ENCODE measurements at places on chromosomes 1 and 21.
A peak's percentile ranks its signal among the peaks of the same experiment; 100 is the strongest.

- DNase-seq = no peak
These were observed 67.6 kb downstream of the RWDD3 start for GRCh38 chr1:95301614-95302013.

- no peak for DNase-seq
These were observed 24.7 kb downstream of the ZNF684 start for GRCh38 chr1:40556121-40556520.

GRCh38 chr1:227299688-227300087 is 18.6 kb downstream of the CDC42BPA start:
- no peak for DNase-seq

GRCh38 chr1:36342426-36343185 is 19.2 kb upstream of the EVA1B start:
- peak; percentile 37 for DNase-seq

DNA sequence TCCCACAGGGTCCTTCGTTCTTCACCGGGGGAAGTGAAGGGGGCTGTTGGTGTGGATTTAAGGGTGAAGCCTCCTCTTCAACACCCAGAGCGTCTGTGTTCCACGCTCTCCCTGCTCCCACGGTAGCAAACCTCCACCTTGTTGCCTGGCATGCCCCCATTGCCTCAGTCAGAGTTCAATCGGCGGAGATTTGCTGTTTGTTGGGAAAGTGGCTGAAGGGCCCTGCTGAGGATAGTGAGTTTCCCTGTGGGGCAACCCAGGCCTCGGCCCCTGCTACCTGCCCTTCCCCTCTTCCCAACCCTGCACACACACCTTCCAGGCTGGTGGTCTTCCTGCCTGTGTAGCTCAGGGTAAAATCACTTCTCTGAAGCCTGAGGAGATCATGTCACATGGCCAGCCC is 60.5 kb downstream of the TOR1AIP2 start:
- no peak for DNase-seq

DNA sequence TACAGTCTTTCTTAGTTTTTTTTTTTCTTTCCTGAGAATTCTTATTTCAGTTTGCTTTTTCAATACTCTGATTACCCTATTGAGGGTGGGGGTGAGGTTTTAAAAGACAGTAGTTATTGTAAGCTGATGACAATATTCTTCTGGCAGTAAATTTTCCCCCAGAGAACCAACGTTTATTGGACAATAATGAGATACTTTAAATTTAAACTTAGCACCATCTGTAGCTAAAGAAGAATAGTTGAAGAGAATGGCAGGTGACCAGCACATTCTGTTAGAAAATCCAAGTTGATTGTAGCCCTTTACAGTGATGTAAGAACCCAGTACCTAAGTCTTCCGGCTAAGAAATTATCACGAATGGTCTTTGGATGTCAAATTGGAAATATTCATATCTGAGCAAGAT is 364.6 kb upstream of the LYPLAL1 start:
- no peak for DNase-seq

DNA sequence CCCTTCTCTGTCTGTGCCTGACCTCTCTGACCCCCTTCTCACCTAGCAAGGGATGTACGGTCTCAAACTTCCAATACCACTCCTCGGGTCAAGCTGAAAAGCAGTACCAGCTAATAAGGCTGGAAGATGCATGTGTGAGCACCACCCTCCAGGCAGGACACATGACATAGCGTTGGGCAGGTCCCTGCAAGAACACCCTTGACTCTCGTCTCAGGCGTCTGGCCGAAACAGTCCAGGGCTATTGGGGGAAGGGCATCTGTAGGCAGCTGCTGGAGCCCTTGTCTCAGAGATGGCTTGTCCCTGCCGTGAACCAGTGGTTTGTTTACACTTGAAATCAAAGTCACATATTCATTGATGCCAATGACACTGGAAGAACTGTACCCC is 56.5 kb downstream of the CD46 start:
- no peak for DNase-seq

DNA sequence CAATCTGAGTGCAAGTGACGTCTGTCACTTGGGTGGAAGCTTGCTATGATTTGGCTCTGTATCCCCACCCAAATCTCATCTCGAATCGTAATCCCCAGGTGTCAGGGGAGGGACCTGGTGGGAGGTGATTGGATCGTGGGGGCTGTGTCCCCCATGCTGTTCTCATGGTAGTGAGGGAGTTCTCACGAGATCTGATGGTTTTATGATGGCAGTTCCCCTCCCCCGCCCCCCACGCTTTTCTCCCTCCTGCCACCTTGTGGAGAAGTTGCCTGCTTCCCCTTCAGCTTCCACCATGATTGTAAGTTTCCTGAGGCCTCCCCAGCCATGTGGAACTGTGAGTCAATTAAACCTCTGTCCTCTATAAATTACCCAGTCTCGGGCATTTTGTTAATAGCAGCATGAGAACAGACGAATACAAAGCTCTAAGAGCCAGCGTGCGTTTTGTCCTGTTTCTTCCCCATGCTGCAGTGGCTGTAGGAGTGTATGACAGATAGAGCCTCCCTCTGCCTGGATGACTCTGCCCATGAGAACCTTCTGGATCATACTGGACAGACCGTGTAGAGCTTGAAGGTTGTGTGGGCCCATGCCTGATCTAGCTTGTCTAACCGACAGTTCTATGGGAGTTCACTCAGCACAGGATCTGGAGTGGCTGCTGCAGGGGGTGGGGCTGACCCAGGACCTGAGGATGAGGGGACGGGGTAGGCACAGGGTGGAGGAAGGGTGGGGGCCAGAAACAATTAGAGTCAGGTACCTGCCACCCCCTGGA is 139.7 kb upstream of the ERRFI1 start:
- no peak for DNase-seq

DNA sequence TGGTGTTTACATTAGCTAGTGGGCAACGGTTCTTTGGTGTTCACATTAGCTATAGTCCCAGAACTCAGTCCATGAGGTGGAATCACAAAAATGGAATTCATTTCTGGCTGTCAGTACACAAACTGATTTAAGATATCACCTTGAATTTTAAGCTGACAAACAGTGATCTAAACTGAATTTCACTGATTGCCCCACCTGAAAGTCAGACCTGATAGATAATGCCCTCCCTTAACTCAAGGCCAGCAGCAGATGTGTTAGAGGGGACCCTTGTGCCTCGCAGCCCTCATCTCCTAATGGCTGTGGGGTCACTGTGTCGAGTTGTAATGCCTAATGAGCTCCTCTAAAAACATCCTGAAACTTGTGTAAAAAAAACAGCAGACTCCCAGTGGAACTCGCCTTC is 8.6 kb downstream of the ARF1 start:
- DNase-seq = no peak

- DNase-seq = peak; percentile 65
These were observed 36.6 kb downstream of the RABIF start for GRCh38 chr1:202852163-202852904.

GRCh38 chr1:172466795-172467407 is 23.0 kb upstream of the PIGC start:
- no peak for DNase-seq

GRCh38 chr1:174273190-174273589 is 113.9 kb downstream of the RABGAP1L start:
- DNase-seq = no peak

DNA sequence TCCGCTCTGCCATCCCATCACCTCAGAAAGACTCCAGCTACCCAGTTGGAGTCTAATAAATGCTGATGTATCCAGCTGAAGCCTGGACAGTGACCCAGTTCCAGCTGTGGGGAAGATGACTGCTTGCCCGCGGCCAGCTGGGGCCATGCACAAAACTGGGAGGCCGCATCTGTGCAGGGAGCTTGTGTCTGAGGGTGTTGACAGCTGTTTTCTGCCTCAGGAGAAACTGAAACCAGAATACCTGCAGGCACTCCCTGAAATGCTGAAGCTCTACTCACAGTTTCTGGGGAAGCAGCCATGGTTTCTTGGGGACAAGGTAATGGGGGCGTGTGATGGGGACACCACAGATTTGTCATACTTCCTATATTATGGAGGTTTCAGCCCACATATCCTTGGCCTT is 3.2 kb downstream of the GSTM2 start:
- no peak for DNase-seq

- no peak for DNase-seq
These were observed 17.1 kb downstream of the ZP4 start for GRCh38 chr1:237873487-237874211.

- no peak for DNase-seq
These were observed 23.3 kb downstream of the NGF start for GRCh38 chr1:115314765-115315164.

DNA sequence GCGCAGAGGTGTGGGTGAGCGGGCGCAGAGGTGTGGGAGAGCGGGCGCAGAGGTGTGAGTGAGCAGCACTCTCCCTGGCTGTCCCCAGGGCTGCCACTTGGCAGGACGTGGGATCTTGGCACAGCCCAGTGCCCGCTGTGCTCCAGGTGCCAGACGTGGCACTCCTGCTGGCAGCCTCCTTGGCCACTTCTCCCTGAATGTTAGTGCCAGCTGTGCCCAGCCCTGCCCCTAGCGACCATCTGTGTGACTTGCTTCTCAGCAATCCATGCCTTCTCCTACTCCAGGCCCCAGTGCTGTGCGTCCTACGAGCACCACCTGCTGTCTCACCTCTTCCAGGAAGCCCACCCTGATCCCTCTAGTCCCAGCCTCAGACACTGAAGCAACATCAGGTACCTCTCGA is 30.5 kb downstream of the KRTAP10-1 start:
- DNase-seq = no peak

- DNase-seq = no peak
These were observed 8.5 kb downstream of the ZBTB48 start for GRCh38 chr1:6588128-6588892.

DNA sequence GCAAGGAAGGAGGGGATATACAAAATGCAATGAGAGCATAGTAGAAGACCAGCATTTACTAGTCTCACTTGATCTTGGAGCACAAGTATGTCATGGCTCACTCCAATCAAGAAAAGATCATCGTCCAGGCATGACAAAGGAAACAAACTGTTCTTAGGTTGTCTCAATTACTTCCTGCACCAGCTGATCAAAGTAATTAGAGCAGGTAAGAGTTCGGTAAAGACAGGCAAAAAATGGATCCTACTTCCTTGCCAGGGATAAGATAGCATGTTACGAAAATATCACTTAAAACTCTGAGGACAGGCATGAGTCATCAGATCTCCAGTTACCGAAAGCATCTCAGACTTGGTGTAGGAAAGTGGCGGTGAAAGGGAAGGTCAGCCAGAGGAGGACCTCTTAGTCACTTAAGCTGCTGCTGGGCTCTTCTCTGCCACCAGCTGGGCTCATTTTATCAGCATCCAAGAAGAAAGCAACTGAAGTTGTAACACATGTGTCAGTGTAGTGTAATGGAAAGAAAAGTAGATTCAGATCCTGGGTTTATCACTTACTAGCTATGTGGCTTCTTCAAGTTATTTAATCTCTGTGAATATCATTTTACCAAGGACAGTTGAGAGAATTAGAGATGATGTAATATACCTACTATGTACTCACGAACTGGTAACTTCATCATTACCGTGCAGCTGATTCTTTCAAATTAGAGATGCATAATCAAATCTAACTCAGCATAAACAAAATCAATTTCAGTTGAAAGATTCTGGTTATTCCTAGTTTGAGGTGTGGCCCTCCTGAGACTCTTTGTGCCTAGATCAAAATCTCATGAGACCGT is 46.8 kb downstream of the XCL1 start:
- no peak for DNase-seq

DNA sequence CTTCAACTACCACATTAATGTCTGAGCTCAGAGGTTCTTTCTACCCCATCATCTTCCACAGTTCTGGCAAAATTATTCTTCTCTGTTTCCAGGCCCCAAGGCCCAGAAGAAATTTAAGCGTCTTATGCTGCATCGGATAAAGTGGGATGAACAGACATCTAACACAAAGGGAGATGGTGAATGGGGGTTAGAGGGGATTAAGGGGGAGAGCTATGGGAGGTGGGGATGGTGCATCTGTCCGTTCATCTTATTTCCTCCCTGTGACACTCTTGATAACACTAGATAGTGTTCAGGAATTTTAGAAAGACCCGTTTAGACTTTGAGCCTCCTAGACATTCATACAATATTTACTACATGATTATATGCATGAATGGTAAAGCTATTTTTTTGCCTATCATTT is 17.6 kb upstream of the RPRD2 start:
- DNase-seq = no peak

GRCh38 chr1:239784896-239785295 is 306.8 kb upstream of the FMN2 start:
- DNase-seq = no peak

DNA sequence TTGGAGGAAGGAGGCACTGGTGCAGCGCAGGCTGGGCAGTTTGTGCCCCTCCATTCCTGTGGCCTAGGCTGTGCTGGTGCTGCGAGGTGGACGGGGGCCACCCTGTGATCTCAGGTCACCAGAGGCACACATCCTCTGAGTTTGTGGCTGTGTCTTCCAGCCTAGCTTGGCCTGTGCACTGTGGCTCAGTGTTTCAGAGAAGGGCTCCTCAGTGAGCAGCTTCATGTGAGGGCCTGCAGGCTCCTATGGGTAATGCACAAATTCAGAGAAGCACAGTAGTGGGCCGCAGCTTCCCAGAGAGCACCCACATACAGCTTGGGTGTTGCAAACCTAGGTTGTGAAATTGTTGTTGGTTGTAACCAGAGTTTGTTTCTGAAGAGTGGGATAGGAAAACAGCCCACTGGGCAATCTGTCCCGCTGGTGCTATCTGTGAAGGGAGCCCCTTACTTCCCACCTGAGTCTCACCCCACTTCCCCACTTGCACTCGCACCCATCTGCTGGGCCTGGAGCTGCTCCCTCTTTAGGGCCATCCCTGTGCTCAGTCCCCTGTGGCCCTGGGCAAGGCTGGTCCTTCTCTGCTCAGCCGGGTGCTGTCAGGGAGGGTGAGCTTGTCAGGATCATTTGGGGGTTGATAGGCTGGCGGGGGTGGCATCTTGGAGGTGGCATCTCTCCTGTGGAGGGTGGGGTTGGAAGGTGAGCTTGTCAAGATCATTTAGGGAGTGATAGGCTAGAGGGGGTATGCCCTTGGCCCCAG is 30.2 kb downstream of the SNAP47 start:
- DNase-seq = no peak

DNA sequence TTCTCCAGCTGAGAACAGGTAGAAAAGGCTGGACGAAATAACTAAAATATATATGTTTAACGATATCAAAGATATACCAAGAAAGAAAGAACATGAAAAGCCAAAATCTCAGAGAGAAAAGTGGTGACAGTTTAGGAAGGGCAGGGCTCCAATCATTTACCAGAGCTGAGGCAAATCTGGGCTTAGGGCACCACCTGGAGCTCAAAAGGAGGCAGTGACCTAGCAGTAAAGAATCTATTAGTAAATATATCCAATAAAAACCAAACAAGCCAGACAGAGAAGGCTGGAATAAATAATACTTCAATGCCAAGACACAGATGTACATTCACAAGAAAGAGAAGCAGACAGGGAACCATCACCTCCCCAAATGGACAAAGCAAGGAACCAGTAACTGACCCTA is 43.5 kb downstream of the CHIA start:
- DNase-seq = peak; percentile 31

Data from AML-193 (cell line).